ENCODE measurements at places on chromosomes 6 and 20.

DNA sequence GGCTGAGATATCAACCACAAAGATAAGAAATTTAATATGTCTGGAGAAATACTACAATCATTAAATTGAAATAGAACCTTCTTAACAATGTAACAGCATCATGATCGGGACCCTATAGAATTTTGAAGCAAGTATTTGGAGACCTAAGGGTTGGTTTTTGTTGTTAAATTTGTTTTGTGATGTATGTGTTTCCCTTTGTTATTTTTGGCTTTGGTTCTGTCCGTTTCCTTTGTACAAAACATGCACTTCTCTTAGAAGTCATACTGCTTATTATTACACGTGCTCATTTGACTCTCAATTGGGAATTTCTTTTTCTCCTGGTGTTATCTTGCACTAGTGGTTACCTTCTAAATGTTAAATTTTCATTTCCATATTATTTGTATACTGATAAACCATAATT, 4.0 kb upstream of the PLN start:
- no peak for DNase-seq

DNA sequence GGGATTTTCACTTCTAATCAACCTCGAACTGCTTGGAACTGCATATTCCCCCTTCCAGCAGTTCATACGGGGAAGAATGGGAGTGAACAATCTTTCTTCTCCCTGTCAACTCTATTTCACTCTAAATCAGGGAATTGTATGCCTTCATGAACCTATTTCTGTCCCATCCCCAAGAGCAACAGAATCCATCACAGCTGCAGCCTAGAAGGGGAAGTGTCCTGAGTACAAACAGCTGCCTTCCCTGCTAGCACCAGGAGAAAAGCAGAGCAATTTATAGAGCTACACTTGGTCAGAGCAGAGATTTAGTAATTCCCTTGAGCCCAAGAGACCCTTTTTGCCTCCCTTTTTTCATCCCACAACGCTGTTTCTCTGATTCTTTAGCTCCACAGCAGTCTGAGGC, 208.4 kb downstream of the ADGRG6 start:
- no peak for DNase-seq

GRCh38 chr6:45781890-45782289, 233.8 kb downstream of the CLIC5 start:
- no peak for DNase-seq

DNA sequence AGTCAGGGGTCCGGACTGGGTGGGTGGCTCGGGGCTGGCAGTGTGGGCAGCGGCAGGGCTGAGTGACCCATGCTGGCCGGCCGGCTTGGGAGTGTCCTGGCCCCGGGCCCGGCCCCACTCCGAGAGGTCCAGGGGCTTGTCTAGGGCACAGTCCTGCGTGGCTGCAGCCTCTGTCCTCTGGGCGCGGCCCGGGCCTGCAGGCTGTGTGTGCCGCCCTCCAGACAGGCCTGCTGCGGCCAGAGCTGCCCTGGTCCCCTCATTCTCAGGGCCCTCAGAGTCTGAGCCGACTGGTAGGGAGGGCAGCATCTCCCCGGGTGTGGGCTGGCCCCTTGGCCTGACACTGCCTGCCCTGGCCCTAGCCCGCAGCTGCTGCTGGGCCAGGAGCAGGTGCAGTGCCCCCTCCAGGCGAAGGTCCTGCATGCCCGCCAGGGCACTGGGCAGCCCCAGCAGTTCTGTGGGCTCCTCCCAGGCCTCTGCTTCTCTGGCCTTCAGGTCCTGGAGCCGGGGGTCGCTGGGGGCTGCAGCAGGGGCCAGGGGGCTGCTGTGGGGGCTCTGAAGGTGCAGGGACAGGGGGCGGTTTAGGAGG, 6.9 kb upstream of the CABLES2 start:
- no peak for DNase-seq

DNA sequence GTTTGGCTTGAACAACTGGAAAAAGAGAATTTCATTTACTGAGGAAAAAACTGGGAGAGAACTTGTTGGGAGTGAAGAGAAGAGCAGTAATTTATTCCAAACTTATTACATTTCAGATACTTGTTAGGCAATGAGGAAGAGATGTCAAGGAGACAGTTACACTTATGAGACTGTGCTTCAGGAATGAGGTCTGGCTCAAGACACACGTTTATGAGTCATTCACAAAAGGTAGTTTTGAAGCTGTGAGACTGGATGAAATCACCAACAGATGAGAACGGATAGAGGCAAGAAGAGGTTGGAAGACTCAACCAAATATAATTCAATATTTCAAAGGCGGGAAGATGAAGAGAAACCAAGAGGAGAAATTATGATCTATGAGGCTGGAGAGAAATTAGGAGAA, 70.6 kb upstream of the DEFB112 start:
- DNase-seq: no peak

DNA sequence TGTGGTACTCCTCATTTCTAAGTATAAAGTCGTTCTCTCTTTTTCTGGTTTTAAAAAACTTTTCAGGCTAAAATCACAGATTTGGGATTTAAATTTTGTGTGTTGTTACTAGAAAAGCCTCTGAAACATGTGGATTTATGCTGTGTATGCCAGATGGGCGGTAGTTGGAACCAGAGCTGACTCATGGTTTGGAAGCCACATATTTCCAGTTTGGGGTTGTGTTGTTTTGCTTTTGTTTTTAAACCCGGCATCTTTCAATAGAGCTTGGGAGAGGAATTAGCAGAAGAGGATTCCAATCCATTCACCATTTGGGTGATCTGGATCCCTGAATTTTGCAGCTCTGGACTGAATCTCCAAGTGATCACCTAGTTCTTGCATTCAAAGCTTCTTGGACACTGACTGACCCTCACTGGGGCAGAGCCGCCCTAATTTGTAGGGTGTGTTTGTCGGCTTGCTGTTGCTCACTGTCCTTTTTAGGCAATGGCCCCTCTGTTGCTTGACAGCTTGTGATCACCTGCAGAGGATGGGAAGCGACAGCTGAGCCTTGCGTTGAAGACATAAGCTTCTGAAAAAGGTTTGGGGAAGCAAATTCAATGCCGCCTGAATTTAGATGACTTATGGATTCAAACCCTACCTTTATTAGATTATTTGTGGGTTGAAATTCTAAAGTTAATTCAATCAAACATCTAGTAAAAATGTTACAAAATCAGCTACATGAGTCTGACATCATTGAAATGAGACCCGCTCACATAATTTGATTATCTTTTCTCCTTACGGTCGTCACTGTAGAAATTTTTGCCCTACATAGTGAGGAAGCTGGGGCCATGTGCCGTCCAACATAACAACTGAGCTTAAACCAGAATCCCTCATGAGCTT, 79.9 kb upstream of the CD83 start:
- no peak for DNase-seq

DNA sequence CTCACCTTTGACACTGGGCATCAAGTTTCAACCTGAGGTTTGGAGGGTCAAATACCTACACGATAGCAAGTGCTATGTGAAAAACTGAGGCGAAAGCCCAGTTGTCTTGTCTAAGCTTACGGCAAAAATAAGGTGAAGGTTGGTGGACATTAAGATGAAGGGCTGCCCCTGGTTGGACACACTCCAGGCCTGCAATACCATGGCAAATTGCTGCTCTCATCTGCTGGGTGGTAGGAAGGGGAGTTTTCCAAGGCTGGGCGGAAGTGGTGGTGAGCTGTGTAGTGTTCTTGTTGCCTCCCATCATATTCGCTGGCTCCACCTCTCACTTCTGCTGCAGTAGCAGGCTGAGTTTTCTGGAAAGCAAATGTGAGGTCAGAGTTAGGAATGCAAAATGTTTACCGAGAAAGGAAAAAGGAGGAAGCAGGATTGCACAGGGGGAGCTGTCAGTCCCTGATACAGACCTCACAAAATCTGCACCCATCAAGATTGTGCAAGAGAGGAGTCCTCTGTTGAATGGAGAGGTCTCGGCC, 33.7 kb downstream of the SCP2D1 start:
- DNase-seq: no peak

GRCh38 chr6:158008864-158009113, 27.1 kb downstream of the SYNJ2 start:
- DNase-seq: no peak

DNA sequence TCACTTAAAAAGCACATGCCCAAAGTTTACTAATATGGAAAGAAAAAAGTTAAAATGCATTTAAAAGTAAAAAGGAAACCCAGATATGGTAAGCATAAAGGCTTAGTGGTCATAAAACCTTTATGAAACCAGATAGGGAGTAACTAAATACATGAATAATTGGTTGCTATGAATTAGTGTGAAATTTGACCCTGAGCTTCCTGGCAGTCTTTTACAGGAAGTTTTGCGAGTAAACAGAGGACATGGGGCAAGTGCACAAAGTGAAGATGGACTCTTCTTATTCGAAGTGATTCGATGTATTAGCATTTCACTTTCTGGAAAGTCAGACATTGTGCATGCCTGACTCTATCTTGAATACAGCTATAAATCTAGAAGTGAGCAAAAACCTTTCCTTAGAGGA, 90.9 kb upstream of the MLIP start:
- DNase-seq: no peak

GRCh38 chr20:9912858-9913434, 74.1 kb upstream of the PAK5 start:
- peak; percentile 35 for DNase-seq

DNA sequence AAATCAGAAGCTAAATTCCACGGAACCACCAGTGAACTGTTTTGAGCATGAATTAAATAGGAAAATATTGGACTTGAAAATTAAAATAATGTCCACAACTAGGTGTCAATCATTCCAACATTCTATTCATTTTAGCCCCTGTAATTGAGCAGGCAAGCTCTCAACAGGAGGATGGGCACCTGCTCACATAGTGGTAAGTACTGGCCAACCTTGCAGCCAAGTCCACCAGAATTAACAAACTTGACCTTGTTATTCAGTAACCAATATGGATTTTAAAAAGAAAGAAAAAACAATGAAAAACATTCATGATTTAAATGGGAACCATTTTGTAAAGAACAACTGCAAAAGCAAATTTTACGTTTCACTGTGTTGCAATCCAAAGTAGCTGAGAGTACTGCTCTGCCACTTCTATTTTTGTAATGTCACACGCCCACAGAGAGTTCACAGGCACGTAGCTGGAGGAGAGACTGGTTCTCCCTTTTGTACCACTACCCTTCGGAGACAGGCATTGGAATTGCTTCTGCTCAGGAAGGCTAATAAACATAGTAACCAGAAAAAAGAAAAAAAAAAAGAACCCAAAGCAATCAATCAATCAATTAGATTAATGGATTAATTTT, 75.2 kb upstream of the F13A1 start:
- no peak for DNase-seq

DNA sequence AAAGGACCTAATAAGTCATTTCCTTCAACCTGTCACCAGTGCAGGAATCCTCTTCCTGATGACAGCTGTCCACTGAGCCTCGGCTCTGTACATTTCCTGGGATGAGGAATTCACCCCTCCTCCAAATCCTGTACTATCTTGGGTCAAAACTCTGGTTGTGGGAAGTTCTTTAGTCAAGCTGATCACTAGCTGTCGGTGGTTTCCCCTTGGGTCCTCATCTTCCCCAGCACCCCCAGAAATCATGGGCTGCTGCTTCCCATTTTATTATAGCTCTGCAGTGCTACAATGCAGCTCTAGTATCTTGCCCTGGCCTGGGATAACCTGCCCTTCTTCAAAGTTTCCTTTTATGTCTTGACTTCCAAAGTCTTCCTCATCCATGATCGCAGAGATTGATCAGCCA, 14.6 kb upstream of the ADA start:
- no peak for DNase-seq

DNA sequence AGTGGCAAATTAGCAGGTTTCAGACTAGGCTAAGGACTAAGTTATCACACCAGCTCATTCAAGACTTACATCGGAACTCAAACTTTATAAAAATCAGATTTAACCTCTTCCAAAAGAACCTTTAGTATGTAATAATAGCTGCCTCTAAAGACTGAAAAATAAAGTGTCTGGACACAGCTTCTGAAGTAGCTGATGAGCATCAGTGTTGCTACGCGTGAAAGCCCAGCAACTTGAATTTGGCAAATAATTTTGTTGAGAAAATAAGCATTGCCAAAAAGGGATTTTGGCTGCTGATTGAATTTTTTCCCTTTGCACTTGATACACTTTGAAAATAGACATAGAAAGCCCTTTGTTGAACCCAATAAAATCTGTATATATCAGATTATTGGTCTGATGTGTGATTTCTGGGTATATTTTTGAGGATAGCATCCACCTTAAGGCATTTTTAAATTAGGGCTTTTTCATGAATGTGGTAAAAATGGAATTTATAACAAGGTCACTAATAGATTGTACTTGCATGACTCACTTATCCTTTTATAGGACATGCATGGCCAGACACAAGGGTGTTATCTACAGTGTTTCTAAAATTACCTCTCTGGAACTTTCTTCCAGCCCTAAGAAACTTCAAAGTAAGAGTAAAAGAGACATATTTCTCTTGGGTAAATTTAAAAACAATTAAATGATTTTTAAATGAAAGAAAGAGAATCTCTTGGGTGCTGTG, 350.4 kb downstream of the TENT5A start:
- no peak for DNase-seq

DNA sequence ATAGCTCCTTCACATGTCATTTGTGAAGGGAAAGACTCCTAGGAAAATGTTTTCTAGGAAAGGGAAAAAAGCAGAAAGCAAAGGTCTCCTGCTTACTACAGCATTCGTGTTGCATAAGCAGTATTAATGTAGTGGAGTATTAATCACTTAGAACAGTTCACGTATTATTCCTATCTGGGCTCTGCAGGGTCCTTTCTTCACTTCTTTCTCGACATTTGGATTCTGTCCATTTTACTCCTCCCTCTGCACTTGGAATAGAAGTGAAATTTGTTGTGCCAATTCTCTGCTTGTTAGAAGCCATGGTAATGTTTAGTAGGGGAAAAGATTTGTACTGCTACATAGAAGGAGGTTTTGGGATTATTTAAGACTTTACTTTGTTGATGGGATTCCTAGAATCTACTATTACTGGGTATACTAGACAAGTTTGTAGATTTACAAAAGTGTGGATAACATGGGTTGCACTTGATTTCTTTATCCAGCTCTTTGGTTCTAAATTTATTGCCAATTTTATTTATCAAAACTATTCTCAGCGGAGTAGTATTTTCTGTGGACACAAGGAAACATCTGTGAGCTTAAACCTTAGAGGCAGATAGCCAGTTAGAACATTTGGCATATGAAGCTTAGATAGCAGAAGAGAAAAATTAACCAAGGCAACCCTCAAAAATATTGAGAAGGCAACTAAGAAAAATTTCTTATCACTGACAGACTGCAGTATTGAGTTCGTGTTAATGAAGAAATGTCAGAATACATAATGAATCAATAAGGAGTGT, 108.4 kb upstream of the ESR1 start:
- no peak for DNase-seq
